ENCODE measurements at places on chromosomes 11 and 22.

DNA sequence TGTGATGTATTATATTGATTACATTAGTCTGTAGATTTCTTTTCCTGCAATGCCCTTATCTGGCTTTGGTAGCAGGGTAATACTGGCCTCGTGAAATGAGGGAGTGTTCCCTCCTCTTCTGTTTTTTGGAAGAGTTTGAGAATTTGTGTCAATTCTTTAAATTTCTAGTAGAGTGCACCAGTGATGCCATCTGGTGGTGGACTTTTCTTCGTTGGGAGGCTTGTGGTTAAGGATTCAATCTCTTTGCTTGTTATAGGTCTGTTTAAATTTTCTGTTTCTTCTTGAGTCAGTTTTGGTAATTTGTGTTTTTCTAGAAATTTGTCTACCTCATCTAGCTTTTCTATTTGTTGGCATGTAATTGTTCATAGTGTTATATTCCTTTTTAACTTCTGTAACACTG is 18.9 kb downstream of the SHANK3 start:
- peak; percentile 56 for DNase-seq

GRCh38 chr22:42928969-42929837 is 72.1 kb upstream of the ARFGAP3 start:
- DNase-seq, result peak; percentile 69

DNA sequence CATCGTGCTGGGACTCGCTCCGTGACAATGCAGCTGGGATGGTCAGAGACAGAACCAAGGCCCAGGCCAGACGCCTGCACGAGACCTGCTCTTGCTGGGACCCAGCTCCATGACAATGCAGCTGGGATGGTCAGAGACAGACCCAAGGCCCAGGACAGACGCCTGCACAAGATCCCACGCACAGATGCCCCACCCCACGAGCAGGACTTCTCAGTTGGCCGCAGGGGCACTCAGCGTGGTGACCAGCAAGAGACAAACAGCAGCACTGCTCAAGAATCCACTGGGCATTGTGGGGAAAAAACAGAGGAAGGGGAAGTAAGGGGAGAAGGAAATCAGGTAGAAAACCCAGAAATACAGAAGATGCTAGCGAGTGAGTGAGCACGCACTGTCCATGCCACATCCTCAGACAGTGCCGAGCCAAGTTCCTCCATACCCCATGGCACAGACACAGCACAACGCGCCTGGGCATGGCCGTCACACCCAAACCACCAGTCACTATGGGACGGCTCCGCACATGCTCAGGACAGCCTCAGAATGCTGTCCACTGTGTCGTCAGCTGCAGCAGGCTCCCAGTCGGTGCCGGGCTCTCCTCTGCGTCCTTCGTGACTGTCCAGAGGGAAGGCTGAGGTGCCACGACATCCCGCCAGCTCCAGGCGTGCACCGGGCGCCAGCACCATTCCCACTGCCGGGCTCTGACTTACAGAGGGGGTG is 44.5 kb downstream of the BRD1 start:
- no peak for DNase-seq

DNA sequence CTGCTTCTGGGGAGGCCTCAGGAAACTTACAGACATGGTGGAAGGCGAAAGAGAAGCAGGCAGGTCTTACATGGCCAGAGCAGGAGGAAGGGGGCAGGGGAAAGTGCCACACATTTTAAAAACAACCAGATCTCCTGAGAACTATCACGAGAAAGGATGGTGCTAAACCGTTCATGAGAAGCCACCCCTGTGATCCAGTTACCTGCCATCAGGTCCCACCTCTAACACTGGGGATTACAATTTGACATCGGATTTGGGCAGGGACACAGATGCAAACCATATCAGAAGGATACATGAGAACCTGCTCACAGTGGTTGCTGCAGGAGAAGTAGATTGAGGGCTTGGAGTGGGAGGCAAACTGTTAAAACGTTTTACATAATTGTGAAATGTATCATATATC is 152.2 kb downstream of the ADAMTS15 start:
- no peak for DNase-seq

- no peak for DNase-seq
These were observed 65.6 kb upstream of the OR5AK2 start for GRCh38 chr11:56923116-56923515.

DNA sequence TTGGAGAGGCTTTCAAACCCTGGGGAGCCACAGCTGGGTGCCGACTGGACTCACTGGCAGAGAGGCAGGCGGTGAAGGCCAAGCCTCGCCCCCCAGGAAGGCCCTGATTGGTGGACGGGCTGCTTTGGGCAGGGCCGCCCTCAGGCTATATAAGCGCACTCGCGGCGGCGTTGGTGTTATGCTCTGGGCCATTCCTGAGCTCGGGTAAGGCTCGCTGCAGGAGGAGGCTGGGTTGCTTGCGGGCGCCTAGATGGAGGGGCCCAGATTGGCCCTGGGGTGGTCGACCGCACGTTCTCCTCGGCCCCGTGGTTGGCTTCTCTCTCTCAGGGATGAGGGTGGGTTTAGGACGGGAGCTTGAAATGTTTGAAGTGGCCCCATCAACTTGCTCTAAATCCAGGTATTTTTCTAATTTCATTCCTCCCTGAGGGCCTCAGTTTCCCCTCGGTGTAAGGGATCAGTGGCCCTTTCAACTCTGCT is at the start of gene SPDYC:
SPDYC (plus strand) TSS at position 176 of the 477 bp plus-strand sequence. CDS start 1,125 bp downstream, outside the sequence.
- peak; percentile 47 for DNase-seq

DNA sequence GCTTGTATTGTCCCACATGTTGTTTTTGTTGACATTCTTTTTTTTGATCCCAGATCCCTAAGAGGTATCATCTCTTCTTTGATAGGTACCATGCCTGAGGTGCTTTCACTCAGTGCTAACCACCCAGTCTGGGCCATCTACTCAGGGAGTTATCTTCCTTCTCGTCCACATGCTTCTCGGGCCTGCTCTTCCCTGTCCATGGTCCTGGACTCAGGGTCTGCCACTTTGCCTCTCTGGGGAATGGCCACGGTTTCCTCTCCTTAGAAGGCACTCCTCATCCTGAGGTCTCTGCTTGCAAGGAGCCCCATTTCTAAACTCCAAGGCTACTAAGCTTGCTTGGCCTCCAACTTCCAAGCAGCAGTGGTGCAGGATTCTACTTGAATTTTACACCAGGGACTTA is 227.0 kb upstream of the NCAM1 start:
- peak; percentile 14 for DNase-seq

DNA sequence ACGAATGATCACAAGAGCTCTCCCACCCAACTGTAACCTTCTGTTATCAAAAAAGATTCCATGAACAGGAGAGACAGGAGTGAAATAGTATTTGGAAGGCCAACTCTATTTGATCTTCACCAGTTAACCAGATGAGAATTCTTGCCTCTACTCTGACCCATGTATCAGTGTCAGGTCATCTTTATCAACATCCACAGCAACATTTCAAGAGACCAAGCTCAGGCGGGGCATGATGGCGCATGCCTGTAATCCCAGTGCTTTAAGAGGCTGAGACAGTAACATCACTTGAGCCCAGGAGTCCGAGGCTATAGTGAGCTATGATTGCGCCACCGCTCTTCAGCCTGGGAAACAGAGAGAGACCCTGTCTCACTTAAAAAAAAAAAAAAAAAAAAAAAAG is 62.3 kb downstream of the GAB2 start:
- peak; percentile 22 for DNase-seq

- DNase-seq, result no peak
These were observed 640.2 kb downstream of the LRRC4C start for GRCh38 chr11:40819230-40819629.

- no peak for DNase-seq
These were observed 692 bp upstream of the MOB2 start for GRCh38 chr11:1487091-1487850.

DNA sequence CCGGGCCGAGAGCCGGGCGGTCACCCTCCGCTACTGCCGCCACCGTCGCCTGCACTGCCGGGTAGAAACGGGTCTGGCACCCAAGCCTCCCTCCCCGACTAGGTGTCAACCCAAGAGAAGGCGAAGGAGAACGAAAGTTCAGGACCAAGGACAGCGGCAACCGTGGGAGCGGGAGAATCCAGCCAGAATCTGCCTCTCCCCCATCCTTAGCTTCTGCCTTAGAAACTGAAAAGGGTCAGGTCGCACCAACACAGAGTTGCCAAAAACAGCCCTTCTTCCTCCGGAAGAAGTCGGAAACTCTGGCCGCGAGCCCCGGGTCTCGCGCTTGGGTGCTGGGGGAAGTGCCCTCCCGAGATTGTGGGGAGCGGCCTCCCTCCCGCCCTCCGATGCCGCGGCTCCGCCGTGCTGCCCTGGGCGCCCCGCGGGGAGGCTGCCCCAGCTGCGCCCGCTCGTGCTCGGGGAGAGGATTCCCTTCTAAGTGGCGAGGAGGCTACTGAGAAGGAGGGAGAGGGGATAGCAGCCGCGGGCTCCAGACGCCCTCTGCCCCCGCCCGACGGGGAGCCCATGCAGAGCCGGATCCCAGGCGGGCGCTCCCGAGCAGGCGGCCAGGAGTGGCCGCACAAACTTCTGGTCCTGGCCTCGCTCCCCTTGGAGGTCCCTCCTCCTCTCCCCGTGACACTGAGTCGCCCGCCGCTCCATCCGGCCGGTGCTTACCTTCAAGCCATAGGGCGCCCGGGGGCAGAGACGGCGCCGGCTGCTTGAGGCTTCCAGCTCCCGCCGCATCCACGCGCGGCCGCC is 637 bp downstream of the DRD2 start:
- DNase-seq, result peak; percentile 83

DNA sequence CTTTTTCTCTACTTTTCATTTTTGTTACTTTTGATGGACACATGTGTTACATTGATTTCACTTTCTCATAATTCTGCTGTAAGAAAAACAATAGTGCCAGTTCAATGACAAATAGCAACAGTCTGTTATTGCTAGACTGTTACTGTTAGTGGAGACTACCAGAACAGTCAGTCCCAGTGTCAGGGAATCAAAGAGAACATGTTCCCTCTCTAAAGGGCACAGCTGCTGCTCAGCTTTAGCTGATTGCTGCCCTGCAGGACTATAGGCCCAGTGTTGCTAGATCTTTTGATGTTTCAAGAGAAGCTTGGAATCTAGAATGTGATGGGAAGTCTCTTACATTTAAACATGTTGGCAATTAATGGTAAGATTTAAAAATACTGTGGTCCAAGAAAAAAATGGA is 3.4 kb downstream of the BIRC3 start:
- DNase-seq, result no peak

DNA sequence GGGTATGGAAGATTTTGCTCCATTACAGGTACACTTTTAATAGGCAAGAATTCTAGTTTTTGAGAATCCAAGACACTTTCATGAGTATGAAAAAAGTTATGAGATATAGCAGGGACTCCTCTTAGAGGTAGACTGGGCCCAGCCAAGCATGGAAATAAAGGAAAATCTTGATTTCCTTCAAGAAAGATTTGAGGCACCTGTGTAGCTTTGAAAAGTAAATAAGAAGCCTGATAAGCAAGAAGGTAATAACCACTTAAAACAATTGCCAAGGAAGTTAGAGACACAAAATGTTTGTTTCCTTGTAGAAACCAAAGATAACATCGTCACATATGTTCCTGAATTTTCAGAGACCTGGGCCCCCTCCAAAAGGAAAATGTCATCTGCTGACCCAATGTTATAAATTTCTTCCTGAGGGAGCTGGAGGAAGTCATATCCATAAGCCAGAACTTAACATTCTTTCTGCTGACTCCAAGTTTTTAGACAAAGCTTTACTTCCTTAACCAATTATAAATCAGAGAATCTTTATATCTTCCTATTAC is 314.5 kb upstream of the ANO3 start:
- DNase-seq, result no peak

DNA sequence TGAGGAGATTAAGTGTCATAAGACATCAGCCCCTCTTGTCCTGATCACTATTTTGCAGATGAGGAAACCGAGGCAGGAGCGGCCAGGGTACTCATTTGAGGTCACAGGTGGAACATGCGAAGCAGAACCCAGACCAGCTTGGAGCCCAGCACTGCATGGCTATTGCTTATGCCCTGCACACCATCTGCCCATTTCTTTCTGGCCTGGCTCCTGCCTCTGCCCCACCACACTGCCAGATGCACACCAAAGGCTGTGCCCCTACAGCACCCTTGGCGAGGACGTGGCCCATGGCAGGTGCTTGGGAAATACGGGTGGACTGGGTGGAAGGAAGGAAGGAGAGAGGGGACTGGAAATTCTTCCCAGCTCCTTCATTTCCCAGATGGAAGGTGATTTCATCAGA is 222.9 kb downstream of the CTTN start:
- DNase-seq, result no peak

DNA sequence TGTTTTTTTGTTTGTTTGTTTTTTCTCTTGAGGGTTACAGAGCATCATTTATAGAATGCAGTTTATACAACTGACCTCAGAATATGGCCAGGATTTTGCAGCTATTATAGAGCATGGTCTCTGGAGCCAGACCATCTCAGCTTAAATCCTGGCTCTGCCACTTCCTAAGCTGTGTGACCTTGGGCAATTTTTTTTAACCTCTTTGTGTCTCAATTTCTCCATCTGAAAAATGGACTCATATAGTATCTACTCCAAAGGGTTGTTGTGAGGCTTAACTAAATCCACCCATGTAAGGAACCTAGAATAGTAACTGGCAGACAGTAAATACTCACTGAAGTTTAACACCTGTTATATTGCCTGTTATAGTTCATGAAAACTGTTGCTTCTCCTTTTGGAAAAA is 8.3 kb upstream of the DGAT2 start:
- DNase-seq, result no peak

GRCh38 chr22:33600113-33600512 is 320.2 kb downstream of the LARGE1 start:
- no peak for DNase-seq

- peak; percentile 61 for DNase-seq
These were observed 9.3 kb upstream of the CEP295 start for GRCh38 chr11:93652161-93652597.

- DNase-seq, result no peak
These were observed at the start of gene SYNGR1 for GRCh38 chr22:39349967-39350726. Gene SYNGR1, plus strand, starts transcription at chr22:39349991. Its CDS starts 20 bp downstream, at chr22:39350011.

DNA sequence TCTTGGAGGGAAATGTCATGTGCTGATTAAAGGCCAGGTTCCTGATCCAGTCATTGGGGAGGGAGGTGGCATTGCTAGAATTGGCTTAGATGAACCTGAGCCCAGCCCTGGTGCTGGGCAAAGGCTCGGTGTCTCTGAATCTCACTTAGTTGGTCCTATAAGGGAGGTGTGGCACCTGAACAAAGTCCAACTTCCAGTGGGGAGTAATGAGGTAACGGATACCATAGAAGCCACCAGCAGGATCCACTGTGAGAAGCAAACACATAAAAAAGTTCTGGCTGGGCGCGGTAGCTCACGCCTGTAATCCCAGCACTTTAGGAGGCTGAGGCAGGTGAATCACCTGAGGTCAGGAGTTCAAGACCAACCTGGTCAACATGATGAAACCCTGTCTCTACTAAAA is 26.6 kb downstream of the PRDM11 start:
- no peak for DNase-seq

All from fibroblast of villous mesenchyme (primary cell).